Endothelial cell of umbilical vein (primary cell): ENCODE measurements at places on chromosomes 7 and 10. TPM values are rescaled to one million over a fixed set of nuclear protein-coding genes. Genes with fewer than 3 reads are reported as not detected.

DNA sequence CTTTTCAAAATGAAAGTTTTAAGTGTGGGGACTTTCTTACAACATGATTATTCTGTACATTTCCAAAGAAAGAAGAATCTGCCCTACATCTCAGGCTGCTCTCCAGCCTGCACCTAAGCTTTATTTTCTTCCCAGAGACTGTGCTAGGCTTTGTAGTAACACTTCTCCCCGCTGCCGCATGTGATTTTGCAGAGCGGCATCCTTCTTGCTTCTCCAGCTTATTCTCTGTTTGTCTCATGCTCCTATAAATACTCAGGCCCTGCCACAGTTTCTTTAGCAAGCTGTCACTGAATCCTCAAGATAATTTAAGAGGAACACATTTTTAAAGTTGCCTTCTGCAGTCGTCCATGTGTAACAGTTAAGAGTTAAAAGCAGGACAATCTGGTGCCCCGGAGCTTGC, 53.5 kb downstream of the INSYN2A start:
- no peak for DNase-seq

DNA sequence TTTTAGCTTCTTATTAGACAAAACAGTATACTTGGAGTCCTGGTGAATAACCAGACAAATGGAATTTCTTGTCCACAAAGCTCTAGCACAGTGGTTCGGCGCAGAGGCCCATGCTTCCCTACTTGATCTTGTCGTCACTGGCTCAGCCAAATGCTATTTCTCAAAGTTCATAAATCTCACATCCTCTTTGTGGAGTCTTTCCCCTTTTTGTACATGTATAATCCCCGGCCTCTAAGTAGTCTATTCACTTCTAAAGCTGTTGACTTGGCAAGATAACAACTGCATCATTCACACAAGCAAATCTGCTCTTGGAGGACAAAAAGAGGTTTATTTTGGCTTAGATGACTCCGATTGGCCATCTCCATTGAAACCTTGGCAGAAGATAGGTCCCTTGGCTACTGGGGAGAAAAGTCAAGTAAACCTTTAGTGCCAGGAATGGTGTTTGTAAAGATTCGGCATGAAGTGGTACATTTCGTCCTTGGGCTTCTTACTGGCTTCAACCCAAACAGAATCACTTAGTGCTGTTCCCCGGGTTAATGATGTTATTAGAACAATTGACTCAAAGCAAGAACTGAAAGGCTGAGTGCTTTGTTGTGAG, 5.1 kb upstream of the AKR1E2 start:
- DNase-seq: no peak

DNA sequence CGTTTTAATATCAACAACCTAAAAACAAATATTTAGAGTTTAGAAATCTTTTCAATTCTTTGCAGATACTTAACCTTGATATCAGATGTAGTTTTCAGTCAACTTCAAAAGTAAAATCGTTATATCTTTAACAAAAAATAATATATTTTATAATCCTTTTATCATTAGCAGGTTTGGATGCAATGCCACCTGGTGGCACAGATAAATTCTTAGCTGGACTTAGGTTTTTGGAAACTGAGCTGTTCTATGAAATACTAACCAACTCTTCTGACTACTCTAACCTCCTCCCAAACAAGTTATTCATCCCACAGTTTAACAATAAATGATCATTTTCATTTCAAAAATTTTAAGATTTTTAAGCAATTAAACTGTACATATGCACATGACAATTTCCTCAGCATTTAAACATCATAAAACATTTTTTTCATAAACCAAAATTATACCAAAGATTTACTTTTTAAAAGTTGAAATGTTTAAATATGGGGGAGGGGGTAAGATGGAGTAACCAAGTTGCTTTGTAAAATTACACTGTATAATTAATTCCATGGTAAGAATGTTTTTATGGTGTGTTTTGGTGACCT, 56.9 kb downstream of the HIBADH start:
- DNase-seq: peak; percentile 63

- DNase-seq: no peak
These were observed 71.5 kb downstream of the PARP12 start for GRCh38 chr7:139991269-139991666.

DNA sequence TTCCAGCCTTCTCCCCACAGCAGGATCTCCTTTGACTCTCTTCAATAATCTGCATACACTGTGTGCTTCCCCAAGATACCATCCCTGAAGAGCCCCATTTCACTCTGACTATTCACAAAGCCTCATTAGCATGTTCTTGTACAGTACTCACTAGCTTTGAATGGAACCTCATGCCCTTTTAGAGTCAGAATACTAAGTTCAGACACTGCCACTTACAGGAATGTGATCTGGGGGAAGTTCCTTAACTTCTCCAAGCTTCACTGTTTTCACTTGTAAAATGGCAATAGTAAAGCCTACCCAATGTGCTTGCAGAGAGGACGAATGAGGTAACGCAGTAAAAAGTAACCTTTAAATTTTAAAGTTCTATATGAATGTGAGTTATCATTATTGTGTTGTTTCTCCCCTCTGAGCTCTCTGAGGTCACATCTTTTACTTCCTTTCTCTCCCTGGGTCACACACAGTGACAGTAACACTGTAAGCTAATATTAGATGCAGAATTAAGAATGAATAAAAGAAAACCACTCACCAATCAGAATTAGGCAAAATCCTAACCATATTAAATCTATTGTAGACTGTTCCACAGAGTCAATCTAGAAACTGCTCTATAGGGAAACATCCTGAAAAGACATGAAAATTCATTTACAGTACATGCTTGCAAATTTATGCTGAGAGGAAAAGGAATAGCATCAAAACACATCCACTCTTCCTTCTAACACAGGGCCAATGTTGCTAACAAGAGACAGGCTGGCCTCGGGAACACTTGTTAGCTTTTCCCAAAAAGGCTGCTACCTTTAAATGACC, 64.2 kb upstream of the IL6 start:
- DNase-seq: peak; percentile 16

DNA sequence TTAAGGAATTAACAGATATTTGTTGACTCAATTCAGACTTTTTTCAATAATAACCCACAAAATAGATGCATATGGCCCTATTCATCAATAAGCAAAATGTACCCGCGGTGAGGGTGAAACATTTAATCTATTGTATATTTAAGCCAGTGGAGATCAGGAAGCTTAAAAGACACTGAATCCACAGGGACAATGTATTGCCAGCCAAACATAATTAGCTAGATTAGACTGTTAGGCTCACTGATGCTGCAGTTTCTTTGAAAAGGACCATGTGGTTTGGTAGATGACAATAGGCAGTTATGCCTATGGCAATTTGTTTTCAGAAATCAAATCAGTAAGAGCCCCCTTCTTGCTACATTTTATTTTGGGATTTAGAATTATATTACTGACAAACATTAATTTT, 87.3 kb upstream of the PLXDC2 start:
- DNase-seq: no peak

- no peak for DNase-seq
These were observed 113.1 kb upstream of the VSTM2A start for GRCh38 chr7:54429111-54429510.

DNA sequence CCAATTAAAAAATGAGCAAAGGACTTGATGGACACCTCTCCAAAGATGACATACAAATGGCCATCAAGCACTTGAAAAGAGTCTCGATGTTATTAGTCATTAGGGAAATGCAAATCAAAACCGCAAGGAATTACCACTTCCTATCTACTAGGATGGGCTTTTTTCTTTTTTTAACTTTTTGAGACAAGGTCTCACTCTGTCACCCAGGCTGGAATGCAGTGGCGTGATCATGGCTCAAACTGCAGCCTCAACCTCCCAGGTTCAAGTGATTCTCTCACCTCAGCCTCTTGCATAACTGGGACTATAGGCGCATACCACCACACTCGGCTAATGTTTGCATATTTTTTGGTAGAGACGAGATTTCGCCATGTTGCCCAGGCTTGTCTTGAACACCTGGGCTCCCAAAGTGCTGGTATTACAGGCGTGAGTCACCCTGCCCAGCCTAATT, 13.6 kb downstream of the NKX1-2 start:
- no peak for DNase-seq

- DNase-seq: no peak
These were observed 156.3 kb upstream of the PRSS58 start for GRCh38 chr7:142414135-142414534.

COL28A1 gene
- total RNA-seq: not detected in 2 replicates

DNA sequence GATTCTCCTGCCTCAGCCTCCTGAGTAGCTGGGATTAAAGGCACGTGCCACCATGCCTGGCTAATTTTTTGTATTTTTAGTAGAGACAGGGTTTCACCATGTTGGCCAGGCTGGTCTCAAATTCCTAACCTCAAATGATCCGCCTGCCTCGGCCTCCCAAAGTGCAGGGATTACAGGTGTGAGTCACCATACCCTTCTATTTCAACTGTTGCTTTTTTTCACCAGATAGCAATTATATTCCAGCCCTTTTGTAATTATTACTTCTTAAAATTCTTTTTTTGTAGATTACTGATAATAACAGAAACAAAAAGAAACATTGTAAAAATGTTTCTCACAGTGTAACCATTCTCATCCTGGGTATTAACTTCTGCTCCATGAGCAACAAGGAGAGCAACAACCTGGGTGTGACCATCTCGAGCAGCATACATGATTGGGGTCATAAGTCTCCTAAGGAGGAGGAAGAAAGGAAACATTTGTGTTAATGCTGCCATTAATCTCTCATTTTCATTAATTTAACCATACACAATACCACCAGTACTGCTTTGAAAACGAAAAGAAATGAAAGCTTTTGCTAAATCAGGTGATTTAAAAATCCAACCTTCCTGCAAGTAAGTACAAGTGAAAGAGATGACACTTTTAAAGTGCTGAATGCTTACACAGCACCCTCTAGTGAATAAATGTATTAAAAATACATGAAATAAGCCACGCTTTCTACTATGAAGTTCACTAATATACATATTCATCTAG, 41.8 kb downstream of the ASZ1 start:
- peak; percentile 47 for DNase-seq

DNA sequence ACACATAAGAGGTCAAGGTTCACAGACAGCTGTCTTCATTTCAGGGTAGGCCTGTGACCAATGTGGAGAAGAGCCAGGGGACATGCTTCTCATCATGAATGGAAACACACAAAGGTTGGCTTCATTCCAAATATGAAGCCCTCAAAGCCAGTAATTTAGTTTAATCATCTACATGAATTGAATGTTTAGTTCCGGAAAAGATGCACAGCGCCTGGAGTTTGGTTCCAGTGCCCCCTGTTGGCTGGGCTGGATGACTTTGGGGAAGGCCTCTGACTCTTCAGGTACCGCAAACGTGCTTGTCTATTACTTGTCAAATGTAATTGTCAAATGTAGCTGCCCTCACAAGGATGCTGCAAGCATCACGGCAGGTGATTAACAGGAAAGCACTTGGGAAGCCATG, 130.7 kb downstream of the ADRA2A start:
- DNase-seq: no peak

BLNK gene
- total RNA-seq: not detected in 2 replicates

SMKR1 gene
- 0.64 TPM in 1 of 2 replicates, not detected in the other for total RNA-seq

ABHD11 gene
- 13.3 and 19.0 TPM in 2 replicates for total RNA-seq

DNA sequence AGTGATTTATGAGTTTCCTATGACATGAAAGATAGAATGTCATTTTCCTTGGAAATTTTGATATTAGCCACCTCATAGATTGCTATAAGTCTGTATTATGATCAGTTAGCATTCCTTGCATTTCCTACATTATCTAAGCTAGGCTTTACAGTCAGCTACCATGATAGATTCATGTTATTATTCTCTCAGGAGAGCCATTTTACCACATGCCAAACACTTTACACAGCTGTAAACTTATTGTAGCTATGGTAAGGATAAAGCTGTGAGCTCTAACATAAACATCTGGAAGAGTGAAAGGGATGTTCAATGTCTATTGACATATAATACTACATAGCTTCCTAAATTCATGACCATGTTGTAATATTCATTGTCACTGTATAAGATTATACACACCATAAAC, 608.0 kb downstream of the PHTF2 start:
- no peak for DNase-seq

GRCh38 chr7:93453262-93453661, 121.3 kb downstream of the CALCR start:
- DNase-seq: no peak

GRCh38 chr10:62632071-62632809, 172.3 kb upstream of the ADO start:
- DNase-seq: no peak

DNA sequence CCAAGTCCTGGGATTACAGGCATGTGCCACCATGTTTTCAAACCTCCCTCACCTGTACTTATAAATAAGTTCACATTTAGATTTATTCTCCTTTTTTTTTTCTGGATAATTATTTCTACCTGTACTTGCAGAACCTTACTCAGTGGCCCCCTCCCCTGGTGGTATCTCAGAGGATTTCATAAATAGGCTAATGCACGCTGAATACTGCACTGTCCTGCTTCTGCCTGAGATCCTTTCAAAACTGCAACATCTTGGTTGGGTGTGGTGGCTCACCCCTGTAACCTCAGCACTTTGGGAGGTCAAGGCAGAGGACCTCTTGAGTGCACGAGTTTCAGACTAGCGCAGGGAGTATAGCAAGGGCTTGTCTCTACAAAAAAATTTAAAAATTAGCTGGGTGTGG, 4.6 kb upstream of the BLVRA start:
- no peak for DNase-seq

ZNF33A gene
- 13.2 and 14.5 TPM in 2 replicates for total RNA-seq

DNA sequence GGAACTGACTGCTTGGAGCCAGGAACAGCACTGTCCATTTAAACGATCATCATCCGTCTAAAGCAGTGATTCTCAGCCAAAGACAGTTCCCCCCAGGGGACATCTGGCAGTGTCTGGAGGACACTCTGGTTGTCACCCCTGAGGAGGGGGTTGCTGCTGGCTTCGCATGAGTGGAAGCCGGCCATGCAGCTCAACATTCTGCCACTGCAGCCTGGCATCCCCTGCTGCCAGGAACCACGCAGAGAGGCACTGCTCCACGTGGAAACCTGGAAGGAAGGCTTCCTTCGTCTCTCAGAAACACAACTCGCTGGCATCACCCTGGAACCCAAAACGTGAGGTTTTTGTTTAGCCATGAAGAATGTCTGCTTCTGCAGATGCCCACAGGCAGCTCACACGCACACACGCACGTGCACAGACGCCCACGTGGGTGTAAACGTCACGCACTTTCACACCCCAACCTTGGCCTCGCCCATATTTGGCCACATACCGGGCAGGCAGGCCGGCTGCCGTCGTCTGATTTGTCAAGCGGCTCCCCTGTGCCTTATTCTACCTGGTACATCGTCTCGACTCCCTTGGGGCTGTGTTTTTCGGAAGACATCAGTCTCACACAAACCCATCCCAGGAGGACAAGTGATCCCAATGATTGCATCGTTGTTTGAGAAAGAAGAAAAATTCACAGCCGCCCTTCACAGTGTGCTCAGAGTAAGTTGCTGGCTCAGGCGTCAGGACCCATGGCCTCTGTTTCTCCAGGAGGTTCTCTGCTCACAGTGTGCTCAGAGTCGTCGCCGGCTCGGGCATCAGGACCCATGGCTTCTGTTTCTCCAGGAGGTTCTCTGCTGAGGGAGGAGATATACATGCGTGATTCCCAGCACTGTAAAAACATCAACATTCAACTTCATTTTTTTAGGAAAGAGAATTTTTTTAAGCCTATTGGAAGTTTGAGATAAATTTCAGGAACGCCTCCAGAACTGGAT, 127.2 kb upstream of the PPP2R2D start:
- no peak for DNase-seq

LRIT1 gene
- not detected in 2 replicates for total RNA-seq
